ENCODE measurements at places on chromosomes 5 and 9.
A peak's percentile ranks its signal among the peaks of the same experiment; 100 is the strongest.

DNA sequence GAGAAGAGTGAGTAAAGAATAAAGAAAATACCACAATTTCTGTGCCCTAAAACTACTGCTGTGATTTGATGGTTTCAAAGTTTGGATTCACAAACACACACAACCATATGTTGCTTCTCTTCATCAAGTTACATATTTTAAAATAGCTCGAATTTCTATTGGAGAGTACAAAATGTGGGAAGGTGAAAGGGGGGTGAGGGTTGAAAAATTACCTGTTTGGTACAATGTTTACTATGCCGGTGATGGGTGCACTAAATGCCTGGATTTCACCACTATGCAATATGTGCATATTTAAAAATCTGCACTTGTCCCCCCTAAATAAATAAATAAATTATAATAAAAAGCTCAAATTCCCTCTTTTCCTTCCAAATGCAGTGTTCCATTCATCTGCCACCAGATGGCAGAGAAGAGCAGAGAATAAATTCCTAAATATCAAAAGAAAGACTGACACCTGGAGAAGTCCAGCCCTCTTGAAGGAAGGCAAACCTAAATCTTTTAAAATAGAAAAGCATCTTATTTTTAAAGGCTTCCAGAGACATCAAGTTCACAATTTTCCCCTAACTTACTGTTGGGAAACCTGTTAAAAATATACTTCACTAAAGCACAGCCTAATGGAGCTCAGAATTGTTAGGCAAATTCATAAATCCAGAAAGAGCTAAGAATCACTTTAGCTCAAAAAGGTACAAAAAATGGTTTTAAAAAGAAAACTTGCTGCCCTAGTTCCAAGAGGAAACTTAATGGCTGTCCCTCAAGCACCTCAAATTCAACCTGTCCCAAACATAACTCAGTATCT is 24.8 kb upstream of the HNRNPA0 start:
- DNase-seq, result peak; percentile 67

DNA sequence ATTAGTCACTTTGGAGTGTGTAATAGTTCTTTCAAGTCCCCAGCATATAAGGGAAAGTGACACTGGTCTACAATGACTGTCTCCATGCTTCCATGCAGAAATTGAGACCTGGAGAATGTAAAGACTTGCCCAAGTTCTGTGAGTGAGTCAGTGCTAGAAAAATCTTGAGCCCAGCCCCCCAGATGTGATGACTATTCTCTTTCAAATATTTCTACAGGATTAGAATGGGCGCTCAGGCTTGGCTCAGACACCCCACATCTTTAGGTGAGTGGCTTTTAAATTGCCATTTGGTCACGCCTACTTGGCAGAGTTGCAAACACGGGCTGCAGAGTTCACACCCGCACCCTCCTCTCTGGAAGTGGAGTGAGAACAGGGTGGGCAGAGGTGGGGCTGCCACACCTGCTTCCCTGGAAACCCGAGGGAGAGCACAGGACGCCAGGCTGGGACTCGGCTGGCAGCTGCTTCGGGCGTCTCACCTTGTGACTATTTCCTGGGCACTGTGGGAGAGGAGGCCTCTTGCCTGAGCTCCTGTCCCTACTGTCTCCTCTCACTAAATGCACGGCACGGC is 37.6 kb downstream of the ROPN1L start:
- peak; percentile 80 for DNase-seq

DNA sequence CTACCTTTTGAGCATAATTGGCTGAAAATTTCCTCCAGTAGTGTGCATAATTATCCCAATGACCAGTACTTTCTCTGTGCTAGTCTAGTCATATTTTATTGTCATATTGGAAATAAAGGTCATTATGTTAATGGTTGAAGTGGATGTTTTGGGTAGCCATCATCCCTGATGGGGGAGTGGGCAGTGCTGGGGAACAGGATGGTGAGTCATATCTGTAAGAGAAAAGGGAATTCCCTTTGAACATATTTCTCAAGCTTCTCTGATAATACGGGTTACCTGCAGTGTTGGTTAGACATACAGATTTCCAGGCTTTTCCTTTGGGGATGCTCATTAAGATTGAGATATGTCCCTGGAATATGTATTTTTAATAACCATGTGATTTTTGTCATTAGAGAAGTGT is 33.3 kb upstream of the SPATA31D4 start:
- no peak for DNase-seq

GRCh38 chr9:125142560-125143376 is 560 bp downstream of the SCAI start:
- DNase-seq, result no peak

DNA sequence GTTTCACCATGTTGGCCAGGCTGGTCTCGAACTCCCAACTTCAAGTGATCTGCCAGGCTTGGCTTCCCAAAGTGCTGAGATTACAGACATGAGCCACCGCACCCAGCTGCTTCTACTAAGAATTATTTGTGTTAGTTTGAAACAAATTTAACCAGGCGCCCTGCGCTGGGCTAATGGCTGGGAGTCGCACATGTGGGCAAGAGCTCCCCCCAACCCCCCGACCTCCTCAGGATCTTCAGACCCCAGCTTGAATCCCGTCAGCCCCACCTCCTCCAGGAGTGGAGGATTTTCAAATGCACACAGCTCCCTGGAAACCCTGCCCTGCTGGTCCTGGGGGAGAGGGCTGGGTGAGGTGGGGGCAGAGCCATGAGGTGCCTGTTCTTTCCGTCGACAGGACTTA is 21.2 kb upstream of the SLC12A7 start:
- DNase-seq, result no peak

DNA sequence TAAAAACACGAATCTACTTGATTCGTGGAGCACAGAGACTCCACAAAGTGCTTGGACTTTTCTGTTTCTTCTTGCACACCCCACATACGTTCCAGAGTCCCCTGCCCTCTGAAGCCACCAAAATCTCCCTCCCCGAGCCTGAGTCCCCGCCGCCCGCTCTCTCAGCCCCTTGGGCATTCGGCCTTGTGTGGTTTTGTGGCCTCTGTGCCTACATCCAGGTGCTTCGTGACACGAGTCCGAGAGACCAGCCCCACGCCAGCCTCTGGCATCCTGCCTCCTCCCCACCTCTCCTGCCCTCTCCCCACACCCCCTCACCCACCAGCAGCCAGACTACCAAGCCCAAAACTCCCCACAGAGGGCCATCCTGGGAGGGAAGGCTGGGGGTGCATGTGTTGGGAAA is 87.8 kb upstream of the PPP1R26 start:
- DNase-seq, result no peak

DNA sequence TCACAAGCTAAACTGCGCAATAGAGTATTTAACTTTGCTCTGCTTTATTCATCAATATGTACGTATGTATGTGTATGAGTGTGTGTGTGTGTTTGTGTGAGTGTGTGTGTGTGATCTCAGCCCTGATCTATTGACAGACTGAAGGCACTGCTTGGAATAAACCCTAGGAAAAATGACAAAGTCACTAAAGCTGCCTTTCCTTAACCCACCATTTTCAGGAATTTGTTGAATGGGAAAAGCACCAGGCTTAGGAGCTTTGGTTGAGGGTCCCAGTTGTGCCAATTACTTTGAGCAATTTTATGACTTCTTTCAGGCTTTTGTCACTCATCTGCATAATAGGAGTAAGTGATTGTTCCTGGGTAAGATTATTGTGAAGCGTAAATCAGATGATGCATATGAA is 108.6 kb upstream of the TLR4 start:
- no peak for DNase-seq

- no peak for DNase-seq
Observed at GRCh38 chr5:14369780-14370179, 211.8 kb upstream of the OTULINL start.

GRCh38 chr5:122102825-122103224 is 24.8 kb upstream of the LOX start:
- DNase-seq, result peak; percentile 86

DNA sequence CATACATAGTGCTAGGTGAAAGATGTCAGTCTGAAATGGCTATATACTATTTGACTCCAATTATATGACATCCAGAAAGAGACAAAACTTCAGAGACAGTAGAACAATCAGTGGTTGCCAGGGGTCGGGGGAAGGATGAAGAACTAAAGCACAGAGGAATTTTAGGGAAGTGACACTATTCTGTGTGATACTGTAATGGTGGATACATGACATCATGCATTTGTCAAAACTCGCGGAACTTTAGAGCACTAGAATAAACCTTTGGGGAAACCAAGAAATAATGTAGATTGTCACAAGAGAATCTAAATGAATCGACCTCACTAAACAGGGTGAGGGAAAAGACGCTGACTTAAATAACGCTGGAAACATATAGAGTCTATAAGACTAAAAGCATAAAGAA is 107.0 kb upstream of the RETREG1 start:
- DNase-seq, result no peak

DNA sequence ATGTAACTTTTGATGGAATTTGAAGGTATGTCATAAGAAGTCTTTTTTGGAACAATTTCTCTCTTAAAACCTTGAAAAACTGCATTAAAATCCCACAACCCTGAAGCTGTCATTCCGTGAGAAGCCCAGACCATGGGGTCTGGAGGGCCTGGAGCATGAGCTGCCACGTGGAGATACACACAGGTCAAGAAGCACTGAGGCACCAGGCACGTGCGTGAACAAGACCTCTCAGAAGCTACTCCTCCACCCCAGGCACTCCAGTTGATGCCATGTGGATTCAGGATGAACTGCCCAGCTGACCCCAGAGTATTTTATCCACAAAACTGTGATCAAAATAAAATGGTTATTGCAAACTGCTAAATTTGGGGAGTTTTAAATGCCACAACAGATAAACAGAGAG is 227.5 kb upstream of the BRINP1 start:
- DNase-seq, result no peak

DNA sequence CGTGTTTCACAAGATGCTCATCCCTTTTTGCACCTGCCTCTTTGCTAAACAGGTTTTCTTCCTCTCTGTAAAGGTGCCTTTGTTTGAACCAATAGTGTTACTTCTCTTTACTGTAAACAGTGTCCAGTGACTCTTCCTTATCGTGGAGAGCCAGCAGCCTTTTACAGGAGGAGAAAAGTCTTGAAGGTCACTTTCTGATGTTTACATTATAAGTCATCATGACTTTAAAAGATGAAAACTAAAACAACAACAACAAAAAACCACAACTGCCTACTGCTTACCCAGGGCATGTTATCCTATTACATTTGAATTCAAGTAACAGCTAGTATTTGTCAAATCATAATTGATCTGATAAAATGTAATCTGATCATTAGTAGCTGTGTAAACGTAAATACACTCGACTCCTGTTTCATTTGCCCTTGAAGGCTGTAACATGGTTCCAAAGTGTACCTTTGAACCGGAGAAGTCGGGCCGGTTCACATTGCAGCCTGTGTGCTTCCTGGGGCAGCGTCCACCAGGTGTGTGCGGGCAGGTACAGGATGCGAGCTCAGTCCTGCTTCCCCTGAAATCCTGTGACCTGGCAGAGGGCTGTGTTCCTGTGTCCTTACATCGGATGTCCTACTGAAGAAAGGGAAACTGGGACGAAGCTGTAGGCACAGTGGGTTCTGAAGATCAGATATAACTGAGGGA is 118.1 kb downstream of the C9orf152 start:
- DNase-seq, result no peak

GRCh38 chr9:37925786-37926736 is 22.1 kb upstream of the SLC25A51 start:
- DNase-seq, result no peak

- DNase-seq, result no peak
Observed at GRCh38 chr5:123528878-123529277, 16.9 kb downstream of the CSNK1G3 start.

DNA sequence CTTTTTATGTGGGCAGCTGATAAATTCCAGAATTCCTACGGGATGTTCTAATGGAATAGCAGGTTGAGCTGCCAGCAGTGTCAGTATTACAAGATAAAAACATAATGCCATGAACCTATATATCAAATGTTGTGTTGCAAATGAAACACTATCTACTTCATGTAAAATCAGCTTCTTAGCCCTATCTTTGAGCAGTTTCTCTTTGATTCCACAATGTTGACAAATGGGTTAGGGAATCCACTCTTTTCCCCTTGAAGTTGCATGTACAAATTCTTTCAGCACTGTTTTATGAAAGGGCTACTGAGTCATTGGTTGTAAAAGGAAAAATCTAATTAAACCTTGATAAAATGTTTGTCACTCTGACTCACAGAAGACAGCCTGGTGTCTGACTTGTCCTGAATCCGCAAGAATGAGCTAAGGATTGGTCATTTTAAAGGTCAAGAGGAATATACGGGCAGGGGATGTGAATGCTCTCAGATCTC is 950.6 kb upstream of the NUDT12 start:
- peak; percentile 57 for DNase-seq

GRCh38 chr5:119341452-119342349 is 14.1 kb upstream of the TNFAIP8 start:
- DNase-seq, result no peak

- peak; percentile 12 for DNase-seq
Observed at GRCh38 chr5:108028412-108028811, 353.5 kb downstream of the FBXL17 start.

- no peak for DNase-seq
Observed at GRCh38 chr5:84673785-84674184, 289.1 kb upstream of the EDIL3 start.

- peak; percentile 86 for DNase-seq
Observed at GRCh38 chr9:127538849-127539258, 73.2 kb upstream of the STXBP1 start.

DNA sequence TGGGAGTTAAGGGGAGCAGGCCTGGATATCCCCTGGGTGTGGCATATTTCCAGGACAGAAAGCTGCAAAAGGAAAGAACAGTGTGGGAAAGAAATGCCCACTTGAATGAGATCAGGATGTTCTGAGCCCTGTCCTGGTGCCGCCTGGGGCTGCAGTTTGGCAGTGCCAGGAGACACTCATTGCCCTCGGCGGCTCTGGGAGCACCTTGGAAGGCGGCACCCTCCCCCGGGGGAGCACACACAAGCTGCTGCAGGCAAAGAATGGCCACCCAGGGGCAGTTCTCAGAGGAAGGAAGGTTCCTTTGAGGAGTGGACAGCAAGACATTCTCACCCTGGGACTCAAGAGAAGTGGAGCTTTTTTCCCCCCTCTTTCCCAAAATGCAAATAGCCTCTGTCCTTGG is 305.3 kb downstream of the NTRK2 start:
- DNase-seq, result no peak

- no peak for DNase-seq
Observed at GRCh38 chr5:152092580-152092979, 167.9 kb upstream of the GLRA1 start.

DNA sequence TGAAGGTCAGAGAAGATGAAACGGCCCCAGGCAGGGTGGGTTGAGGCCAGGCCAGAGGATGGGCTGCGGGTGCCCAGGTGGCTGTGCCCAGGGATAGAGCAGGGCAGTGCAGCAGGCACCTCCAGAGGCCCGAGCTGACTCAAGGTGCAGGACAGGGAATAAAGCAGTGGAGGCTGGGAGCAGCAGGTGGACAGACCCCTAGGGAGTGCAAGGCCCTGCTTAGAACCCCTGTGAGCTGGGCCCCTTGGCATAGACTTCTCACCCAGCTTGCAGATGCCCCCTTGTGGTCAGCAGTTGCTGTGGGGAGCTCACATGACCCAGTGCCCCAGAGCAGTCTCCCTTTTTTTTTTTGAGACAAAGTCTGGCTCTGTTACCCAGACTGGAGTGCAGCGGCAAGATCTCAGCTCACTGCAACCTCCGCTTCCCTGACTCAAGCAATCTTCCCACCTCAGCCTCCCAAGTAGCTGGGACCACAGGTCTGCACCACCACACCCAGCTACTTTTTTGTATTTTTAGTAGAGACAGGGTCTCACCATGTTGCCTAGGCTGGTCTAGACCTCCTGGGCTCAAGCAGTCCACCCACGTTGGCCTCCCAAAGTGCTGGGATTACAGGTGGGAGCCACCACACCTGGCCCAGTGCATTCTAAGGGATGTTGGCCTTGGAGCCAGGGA is 118.8 kb downstream of the WNK2 start:
- peak; percentile 56 for DNase-seq
